ENCODE measurements at places on chromosomes 2 and 18.

GRCh38 chr2:171185165-171185818, 24.6 kb upstream of the TLK1 start:
- no peak for DNase-seq

DNA sequence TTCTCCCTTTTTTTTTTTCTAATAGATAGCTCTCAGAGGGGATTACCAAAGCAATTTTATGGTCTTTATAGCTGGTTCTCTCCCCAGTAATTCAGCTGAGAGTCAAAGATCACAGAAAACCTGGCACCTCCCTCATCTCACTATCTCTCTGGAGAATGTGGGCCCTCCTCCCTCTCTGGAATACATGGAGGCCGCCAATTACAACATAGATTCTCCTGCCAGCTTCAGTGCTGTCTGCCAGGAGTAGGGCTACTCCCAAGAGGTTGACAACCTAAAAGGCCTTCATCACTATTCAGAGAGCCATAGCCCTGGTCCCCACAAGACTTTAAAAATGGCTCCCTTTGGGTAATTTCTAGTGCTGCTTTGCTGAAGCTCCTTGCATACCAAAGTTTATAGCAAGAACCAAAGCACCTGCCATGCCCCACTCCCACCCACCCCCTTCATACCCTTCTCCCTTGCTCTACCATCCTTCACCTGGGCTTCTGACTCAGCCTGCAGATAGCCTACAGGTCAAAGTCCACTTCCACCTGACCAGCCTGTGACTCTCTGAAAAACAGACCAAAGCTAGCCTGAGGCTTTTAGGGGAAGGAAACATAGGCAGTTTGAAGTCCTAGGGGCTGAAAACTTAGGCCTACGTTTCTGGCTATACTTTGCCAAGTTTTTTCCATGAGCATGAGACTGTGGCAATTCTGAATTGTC, 472.3 kb downstream of the TNS1 start:
- no peak for DNase-seq

DNA sequence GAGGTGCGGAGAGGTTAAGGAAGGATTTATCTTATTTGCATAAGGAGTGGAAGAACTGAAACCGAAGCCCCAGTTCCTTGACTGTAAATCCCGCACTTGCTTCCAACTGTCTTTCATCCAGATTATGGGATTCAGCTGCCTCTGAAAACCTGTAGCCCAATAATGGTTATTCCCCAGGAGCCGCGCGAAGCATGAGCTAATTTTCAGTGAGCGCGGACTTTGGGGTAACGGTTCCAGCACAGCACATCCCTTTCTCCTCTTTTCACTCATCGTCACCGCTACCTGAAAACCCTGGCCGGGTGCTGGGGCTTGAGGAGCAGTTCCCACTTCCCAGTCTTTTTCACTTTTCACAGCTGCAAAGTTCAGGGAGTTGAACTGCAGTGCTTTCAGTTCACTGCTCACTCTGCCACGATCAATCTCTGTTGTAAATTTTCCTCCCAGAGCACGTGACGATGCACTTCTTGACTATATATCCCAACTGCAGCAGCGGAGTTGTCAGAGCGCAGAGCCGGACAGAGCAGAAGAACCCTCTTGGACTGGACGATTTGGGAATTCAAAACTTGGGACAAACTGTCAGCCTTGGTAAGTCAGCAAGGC, at the start of gene KCNE4:
Gene KCNE4 (plus strand): TSS at position 498 of the 597 bp plus-strand sequence. CDS start 641 bp downstream, outside the sequence.
- DNase-seq: no peak

GRCh38 chr2:189298038-189298437, 118.5 kb upstream of the COL5A2 start:
- DNase-seq: no peak

DNA sequence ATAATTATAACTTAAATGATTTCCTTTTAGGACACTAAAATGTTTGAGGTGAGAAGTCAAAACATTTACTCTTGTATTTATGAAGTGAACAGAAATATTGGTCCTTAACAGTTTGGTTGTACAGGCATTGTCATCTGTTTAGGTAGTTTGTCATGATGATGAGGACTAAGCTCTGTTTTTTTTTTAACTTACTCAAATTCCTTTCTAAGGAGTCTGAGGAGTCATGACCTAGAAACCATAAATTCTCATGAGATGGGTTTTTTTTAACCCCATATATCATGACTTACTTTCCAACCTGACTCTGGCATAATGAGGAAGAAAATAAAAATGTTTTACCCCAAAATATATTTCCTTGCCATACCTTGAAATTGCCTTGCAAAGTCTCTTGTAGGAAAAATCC, 1176.2 kb downstream of the SUCLG1 start:
- no peak for DNase-seq

- DNase-seq: no peak
Observed at GRCh38 chr2:112776113-112776512, 8.2 kb downstream of the IL1A start.

GRCh38 chr2:219494952-219495530, 3.6 kb upstream of the GMPPA start:
- no peak for DNase-seq

GRCh38 chr2:142478206-142478605, 347.4 kb upstream of the LRP1B start:
- DNase-seq: no peak

GRCh38 chr2:14828223-14828622, 195.7 kb downstream of the LRATD1 start:
- no peak for DNase-seq

DNA sequence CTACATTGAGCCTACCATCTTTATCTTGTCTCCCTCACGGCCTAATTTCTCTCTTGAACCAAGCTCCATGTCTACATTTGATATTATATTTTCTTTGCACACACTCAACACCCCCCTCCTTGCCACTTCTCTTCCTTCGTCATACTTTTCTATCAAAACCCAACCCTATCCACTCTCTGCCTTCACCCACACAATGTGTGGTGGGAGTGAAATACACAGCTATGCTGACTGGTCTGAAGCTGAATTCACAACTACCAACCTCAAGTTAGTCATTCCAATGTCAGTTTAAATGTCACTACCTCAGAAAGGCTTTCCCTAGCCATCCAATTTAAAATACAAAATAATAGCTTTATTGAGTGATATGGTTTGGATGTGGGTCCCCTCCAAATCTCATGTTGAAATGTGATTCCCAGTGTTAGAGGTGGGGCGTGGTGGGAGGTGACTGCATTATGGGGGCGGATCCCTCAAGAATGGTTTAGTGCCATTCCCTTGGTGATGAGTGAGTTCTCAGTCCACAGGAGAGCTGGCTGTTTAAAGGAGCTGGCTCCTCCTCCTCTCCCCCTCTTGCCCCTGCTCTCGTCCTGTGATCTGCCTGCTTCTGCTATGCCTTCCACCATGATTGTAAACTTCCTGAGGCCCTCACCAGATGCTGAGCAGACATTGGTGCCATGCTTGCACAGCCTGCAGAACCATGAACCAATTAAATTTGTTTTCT, 112.1 kb downstream of the DTNB start:
- peak; percentile 36 for DNase-seq

DNA sequence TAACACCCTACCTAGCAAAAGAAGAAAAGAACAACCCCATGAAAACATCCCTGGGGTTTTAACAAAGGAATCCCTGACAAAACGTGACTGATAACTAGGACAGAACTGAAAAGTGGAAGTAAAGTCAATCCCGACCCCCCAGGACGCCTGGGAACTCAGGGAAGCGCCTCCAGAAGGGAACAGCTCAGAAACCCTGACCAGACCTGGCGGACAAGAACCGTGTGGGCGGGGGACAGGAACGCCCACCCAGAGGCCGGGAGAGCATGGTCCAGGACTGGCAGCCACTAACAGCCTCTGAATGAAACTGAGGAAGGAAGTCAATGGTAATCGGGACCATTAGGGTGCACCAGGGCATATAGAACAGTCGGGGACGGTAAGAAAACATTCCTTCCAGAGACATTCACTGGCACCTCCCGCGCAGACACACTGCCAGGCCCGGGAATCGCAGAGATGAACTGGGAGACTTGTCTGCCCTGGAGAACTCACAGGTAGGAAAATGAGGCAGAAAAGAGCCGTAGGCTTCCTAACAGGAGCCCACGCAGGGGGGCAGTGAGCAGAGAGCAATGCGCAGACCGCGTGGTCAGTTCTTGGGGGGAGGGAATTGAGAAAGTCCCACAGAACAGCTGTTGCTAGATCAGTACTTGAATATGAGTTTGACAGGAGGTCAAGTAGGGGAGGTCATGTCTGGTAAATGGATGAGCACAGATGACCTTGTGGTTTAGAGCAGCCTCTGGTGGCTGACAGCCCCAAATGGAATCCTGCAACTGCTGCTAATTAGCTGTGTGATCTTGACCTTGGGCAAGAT, 1.3 kb upstream of the TBC1D8 start:
- DNase-seq: peak; percentile 16

DNA sequence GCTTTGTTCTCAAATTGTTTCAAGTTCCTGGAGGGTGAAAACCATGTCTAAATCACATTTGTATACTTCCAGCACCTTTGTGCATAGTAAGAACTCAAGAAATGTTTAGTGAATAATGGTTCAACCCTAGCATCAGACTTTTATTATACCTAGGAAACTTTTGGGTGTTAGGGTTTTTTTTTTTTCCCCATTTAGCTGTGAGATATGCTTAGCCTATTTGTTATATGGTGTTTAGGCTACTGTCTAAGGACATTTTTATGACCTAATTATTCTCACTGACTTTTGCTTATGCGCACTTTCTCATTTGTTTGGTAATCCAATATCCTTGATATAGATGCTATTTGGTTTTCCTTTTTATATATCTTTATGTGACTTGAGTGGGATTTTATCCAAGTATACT, 164.7 kb downstream of the PHLPP1 start:
- DNase-seq: no peak

DNA sequence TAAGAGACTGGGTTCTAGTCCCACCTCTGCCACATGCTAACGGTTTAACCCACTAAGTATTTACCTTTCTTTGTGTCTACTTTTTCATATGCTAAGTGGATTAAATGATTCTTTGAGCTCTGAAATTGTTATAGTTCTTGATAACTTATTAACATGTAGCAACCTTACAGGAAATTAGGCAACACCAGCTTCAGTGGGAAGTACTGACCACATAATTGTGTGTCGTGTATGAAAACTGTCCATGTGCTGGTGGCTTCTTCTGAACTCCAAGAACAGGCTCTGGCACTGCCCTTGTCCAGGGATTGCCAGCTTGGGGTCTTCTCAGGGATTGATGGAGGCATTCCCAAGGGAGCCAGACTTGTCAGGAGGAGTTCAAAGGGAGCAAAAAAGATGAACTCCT, 427.7 kb downstream of the TGIF1 start:
- DNase-seq: no peak

DNA sequence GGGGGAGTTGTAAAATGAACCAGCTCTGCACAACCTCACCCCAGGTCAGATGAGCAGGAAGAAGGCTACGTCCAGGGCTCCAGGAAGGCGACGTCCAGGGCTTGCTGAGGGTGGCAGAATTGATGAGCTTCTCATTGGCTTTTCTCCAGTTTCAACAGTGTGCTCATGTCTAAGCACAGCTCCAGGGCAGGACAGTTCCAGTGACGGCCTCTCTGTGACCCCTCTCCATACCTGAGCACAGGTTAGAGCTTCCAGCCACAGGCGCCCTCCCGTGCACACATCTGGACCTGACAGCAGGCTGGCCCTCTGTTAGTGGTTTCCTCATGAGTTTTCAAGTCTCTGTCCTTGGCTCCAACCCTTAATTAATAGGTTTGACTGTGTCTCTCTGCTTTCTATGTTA, 327.6 kb downstream of the ZNF516 start:
- DNase-seq: no peak

DNA sequence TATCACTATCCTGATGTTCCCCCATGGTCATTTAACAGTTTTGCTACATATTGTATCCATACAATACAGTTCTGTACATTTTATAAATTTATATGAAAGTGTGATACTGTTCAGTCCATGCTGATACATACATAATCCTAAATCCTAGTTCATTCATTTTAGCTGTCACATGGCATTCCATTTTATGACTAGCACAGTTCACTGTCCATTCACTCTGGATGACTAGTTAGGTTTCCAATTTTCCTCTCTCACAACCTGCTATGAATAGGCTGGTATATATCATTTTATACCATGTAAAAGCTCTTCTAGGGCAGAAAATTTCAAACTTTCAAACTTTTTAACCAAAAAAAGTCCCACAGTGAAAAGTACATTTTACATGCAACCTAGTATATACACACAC, 15.2 kb downstream of the SMAD2 start:
- DNase-seq: no peak

DNA sequence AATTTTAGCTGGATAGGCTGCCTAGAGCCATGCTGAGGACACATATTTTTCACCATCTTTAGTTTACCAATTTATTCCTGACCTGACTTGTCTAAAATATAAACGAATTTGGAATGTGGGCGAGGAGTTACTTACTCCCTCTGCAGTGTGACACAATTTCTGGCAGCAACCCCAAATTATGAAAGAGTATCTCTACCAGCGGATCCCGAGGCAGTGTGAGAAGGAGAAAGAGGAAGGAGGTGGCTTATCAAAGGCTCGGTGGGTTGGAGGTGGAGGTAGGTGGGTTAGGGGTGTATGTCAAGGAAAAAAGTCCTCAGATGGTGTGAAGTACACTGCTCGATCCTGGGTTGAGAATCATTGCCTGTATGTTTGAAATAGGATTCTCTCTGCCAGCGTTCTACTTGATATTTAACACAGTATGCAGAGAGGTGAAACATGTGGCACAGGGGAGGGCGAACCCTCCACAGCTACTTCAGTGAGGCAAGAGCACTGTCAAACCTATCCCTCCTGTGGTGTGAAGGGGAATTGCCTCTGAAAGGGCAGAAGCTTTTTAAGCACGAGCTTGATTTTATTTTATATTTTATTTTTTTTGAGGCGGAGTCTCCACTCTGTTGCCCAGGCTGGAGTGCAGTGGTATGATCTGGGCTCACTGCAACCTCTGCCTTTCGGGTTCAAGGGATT, 76.0 kb downstream of the RFTN2 start:
- peak; percentile 16 for DNase-seq

DNA sequence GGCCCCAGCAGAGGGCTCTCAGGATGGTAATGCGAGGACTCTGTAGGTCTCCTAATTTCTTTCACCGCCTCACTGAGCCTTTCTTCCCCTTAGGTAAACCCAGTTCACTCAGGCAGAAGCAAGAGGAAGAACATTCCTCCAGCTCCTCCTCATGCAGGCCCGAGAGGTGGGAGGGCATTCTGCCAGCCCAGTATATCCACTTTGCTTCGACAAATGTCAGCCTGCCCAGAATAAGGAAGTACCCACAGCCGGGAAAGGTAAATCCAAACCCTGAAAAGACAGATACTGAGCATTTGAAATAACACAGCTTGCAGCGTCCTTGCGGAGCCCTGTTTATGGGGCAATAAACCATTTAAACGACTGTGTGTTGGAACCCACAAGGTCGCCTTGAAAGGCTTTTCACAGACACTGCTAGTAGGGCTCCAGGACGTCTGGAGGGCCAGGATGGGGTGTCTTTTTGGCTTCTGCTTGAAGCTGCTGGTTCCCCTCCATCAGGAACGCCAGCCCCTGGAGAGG, 63.0 kb upstream of the STPG4 start:
- no peak for DNase-seq
